ENCODE measurements at places on chromosomes 7 and 10.
A peak's percentile ranks its signal among the peaks of the same experiment; 100 is the strongest.

GRCh38 chr7:64558323-64558705 is 4.6 kb downstream of the ZNF680 start:
- no peak for DNase-seq

DNA sequence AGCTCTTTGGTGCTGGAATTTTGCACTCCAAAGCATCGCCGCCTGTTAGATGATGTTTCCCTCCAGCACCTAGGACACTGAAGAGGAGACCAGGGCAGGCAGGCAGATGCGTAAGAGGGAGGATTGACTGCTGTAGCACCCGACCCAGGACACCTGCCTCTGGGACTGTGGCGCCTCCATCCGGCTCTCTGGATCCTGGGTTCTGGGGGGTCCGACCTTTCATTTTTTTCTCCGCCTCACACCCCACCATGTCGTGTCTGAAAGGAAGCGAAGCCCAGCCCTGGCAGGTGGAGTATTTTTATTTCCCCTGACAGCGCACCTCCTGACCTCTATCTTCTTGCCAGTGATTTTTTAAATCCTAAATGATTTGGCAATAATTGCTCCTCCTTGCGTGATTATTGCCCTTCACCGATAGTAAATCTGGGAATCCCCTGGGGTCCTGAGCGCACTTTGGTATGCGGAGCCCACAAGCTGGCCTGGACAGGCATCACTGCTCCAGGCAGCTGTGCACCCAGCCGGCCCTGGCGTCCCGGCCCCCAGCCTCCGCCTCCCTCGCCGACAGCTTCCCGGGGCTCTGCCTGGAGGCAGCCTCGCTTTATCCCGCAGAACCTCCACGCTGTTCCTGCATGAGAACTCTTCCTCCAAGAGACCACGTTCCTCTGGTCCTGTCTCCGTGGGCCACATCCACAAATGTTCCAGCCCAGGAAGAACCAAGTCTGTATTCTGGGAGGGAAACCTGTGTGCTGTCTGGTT is 48.4 kb downstream of the LHPP start:
- DNase-seq: no peak

GRCh38 chr7:121545418-121545817 is 149.3 kb upstream of the FAM3C start:
- no peak for DNase-seq

- no peak for DNase-seq
Measured at GRCh38 chr7:28530175-28530802, 118.0 kb downstream of the CREB5 start.

DNA sequence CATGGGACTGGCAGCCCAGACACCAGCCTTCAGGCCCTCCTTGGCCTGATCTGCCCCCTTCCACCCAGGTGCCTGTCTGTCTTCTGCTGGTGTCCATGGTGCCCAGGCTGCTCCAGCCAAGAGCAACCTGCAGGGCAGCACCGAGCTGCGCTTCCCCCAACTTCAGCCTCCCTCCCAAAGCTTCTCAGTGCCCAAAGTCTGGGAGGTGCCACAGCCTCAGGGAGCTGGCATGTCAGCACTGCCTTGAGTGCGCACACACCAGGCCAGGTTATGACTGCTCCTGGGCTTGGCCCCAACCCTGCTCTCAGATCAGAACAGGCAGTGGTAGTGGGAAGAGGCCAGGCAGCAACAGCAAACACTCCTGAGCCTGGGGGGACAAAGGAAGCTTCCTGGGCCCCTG is 304.6 kb upstream of the NRG3 start:
- DNase-seq: no peak

- DNase-seq: no peak
Measured at GRCh38 chr10:92440578-92440977, 133.3 kb downstream of the IDE start.

DNA sequence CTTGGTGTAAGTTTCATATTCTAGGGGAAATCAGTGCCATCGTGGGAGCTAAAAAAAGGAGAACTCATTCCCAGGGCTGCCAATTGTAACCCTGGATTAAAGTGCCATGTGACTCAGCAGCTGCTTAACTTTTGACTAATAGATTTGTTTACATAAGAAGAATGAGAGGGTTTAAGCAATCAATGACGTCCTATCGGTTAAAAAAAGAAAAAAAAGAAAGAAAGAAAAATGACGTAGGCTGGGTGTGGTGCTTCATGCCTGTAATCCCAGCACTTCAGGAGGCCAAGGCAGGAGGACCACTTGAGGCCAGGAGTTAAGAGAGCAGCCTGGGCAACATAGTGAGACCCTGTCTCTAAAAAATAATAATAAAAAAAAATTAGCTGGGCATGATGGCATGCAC is 116.2 kb upstream of the AFAP1L2 start:
- DNase-seq: no peak

DNA sequence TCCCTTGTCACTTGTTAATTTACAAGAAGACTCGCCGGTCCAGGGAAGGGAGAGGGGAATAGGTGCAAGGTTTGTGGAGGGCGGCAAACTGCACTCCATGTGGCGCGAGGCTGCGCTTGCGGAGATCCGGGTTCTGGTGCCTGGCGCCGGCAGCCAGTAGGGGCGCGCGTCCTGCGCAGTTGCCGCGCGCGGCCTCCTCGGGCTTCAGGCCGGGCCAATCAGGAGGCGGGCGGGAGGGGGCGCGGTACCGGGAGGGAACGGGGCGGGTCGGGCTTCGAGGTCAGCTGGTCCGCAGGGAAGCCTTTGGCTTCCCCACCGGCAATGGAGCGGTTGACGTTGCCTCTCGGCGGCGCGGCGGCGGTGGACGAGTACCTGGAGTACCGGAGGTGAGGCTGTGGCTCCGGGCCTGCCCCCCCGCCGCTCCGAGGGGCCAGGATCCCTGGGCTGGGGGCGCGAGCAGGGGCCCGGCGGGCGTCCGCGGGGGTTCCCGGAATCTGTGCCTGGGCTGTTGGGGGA is at the start of gene FAM221A:
FAM221A (plus strand) TSS at position 302 of the 516 bp plus-strand sequence; CDS start at position 322, 20 bp downstream.
- DNase-seq: peak; percentile 29

GRCh38 chr10:84238909-84239308 is 2.4 kb downstream of the LRIT1 start:
- no peak for DNase-seq

DNA sequence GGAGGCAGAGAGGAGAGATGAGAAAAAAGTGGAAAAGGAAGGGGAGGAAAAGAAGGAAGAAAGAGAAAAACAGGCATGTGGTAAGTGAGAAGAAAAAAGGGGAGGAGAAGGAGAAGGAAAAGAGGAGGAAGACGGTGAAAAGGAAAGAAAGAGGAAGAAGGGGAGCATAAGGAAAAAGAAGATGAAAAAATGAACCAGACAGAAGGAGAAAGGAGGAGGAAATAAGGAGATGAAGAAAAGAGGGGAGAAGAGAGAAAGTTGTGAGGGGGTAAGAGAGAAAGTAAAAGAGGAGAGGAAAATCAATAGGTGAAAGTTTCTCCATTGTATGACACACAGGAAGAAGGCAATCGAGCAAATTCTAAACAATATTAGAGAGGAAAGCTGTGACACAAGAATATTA is 663.8 kb downstream of the GRID1 start:
- no peak for DNase-seq

DNA sequence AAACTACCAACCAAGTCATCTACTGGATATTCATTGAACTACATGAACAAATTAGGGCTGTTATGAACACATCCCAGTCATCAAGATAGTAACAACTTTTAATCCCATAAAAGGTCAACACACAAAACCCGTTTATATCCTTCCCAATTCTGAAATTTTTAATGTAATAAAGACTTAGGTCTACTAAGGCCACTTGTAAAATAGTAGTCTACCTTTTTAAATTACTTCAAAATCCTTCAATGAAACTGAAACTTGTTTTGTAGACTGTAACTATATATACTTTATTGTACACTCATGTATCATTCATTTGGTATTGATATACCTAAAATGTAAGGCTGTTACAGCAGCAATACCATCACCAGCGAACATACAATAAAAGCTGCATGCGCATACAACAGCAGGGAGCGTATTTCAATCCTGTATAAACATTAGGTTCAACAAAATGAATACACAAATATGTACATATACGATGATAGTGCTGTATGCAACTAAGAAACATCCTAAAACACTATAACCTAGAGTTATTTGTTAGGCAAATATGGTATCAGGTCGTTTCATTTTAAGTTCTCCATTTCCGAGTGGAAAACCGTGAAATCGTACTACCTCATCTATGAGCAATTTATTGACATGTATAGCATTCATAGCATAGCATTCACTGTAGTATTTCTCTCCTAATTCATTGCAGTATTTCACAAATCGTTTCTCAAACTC is 973 bp downstream of the ATAD1 start:
- DNase-seq: no peak

GRCh38 chr7:80078886-80079285 is 55.7 kb upstream of the GNAI1 start:
- no peak for DNase-seq

DNA sequence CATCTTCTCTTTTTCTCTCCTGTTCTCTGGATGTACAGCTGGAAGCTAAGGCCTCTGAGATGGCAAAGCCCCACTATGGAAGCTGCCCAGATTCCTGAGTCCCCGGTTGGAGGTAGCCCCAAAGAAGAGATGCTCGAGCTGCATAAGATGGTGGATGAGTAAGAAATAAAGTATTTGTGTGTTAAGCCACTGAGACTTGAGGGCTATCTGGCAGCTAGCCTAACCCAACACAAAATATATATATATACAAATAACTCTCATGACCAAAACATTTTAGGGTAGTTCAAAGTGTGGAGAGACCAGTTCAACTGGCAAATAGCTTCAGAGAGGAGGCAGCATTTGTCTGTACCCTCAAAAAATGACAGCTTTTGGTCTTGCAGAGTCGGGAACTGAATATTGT is 72.4 kb upstream of the PDE1C start:
- DNase-seq: no peak

- peak; percentile 53 for DNase-seq
Measured at GRCh38 chr10:100872034-100872791, 40.5 kb upstream of the SLF2 start.

GRCh38 chr10:49608166-49609005 is 1.7 kb upstream of the SLC18A3 start:
- DNase-seq: no peak

- DNase-seq: peak; percentile 14
Measured at GRCh38 chr7:41472427-41473125, 230.3 kb downstream of the INHBA start.

- DNase-seq: no peak
Measured at GRCh38 chr7:73823873-73824592, 6.8 kb upstream of the CLDN4 start.

- no peak for DNase-seq
Measured at GRCh38 chr7:85749696-85750453, 563.0 kb upstream of the SEMA3D start.

- no peak for DNase-seq
Measured at GRCh38 chr7:51189777-51190176, 126.8 kb downstream of the COBL start.

- DNase-seq: peak; percentile 47
Measured at GRCh38 chr7:105352018-105352612, 36.6 kb downstream of the SRPK2 start.

- DNase-seq: no peak
Measured at GRCh38 chr10:88952647-88953111, at the start of gene ACTA2. Gene ACTA2 (minus strand): TSS chr10:88952773. CDS start chr10:88948930, 3,843 bp downstream.

DNA sequence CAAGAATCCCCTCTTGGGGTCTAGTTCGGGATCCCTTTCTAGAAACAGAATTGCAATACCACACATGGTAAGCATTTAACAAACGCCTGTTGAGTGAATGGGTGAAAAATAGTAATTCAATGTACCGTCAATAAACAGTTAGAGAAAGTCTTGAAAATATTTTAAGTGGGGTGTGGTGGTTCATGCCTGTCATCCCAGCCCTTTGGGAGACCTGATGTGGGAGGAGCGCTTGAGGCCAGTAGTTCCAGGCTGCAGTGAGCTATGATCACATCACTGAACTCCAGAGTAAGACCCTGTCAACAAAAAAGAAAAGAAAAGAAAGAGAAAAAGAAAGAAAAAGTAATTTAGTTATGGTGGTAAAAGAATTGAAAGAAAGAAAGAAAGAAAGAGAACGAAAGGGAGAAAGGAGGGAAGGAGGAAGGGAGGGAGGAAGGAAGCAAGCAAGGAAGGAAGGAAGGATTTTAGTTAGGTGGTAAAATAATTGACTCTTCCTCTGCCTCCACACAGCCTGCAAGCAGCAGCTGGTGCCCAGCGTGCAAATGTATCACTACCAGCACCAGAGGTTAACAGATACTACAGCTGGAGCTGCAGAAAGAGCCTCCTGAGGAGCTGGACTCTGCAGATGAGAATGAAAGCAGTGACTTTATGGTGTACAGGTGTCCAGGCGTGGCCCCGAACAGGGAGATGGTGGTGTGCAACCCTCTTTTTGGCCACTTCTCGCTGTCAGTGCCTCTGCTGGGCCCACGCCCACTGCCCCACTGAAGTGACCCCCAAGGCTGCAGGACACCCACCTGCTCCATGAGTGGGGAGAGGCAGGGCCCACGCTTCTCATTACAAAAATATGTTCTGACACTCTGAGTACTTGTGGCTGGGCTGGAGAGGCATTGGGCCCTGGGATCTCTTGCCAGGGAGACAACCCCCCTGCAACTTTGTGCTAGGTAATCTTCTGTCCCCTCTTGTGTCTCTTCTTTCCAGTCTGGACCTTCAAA is 135.4 kb downstream of the BAMBI start:
- DNase-seq: no peak

GRCh38 chr10:74056050-74056818 is 58.3 kb downstream of the VCL start:
- peak; percentile 26 for DNase-seq

DNA sequence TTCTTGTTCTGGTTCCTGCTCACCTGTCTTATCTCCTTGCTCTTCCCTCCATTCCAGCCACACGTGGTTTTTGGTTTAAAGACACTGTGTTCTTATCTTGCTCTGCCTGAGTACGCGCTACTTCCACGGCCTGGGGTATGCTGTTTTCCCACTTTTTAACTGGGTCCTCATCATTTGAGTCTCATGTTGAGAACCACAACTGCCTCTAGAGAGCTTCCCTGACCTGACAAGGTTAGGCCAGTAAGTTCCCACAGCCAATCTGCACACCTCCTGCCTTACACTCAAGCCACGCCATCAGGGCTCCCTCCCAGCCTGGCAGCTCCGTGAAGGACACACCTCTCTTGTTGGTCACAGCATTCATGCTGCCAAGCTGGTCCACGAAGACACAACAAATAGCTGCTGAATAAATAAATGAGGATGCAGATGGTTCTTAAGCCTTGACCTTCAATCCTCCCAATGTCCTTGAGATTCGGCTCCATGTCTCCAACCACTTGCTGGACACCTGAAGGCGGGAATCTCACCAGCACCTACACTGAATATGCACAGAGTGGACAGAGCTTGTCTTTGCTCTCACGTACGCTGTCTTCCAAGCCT is 201.7 kb upstream of the KLF14 start:
- DNase-seq: no peak

- DNase-seq: no peak
Measured at GRCh38 chr10:131221632-131222277, 89.8 kb downstream of the TCERG1L start.

DNA sequence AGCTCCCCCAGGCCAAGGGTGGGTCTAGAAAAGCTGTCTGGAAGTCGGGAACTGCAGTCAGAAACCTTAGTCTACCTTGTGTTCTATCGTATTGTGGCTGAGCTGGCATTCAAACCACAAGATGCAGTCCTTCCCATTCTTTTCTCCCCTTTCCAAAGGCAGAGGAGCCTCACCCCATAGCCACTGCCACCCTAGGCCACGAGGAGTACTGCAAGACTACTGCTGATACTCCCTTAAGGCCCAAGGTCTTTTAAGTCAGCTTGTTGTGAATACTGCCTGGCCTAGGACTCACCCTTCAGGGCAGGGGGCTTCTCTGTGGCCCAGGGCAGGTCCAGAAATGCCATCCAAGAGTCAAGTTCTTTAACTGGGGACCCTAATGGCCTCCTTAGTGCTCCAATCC is 214.5 kb upstream of the CNTNAP2 start:
- no peak for DNase-seq
